Thyroid gland (tissue), 4 donors: ENCODE measurements at places on chromosomes 12 and 14.
A peak's percentile ranks its signal among the peaks of the same experiment; 100 is the strongest.

DNA sequence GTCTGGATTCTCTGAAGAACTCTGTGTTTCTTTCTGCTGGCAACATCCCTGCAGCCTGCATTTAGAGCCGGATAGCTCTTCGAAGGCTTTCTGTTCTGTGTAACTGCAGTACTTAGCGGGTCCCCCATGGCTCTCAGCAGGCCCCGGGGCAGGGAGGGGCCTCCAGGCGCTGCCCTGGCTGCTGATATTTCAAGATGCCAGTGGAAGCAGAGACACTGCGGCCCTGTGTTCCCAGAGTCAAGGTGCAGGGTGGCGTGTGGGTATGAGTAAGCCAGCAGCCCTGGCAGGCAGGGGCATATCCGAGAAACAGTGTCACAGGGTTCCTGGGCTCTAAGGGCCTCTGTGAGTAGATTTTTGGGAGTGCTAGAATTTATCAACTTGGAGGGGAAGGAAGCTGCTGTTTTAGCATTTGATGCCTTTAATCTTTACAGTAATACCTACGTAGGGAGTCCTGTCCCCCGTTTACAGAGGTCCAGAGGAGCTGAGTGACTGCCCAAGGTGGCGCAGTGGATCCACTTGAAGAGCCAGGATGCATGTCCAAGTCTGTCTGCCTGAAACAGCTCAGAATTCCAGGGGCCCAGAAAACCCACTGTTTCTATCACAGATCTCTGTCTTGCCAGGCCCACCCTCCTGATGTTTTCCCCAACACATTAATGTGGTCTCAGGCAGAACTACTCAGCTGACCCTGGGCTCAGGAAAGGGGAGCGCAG, 16.2 kb downstream of the ESRRB start:
- DNase-seq: peak; percentile 79

- peak; percentile 93 for DNase-seq
Observed at GRCh38 chr14:74514471-74514941, 20.9 kb downstream of the ISCA2 start.

DNA sequence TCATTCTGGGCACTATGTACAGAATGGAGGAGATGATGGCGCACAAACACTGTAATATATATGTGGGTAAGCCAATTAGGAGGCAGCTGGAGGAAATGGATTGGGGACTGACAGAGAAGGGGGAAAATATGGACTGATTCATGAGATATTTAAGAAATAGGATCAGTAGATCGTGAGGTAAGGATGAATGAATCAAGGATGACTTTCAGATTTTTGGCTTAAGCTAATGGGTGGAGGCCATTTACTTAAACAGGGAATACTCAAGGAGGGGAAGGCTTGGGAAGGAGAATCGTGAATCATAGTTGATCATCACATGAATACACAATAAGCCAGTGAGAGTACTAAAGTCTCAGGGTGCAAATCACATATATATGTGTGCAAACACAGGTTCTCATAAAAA, 11.2 kb upstream of the GNPNAT1 start:
- DNase-seq: no peak

DNA sequence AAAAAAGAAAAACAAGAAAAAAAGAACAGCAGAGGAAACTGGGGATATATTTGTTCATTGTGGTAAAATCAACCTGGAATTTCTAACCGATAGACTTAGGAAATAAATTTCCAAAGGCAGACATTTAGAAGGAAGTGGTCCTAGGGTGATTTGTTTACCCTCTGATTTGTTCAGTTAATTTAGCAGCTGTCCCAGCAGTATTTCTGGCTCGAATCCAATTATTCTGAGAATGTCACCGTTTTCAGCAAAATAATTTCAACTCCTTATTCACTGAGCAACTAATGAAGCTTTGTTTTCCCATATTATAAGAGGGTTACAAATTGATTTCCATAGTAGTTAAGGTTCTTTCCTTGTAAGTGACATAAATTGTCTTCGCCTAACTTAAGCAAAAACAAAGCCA, 285.2 kb upstream of the SYT10 start:
- no peak for DNase-seq
